Activated CD4-positive, alpha-beta T cell treated with anti-CD3 and anti-CD28 coated beads for 36 hours (primary cell): ENCODE measurements at places on chromosomes 12 and 14. TPM values are rescaled to one million over a fixed set of nuclear protein-coding genes. Genes with fewer than 3 reads are reported as not detected.

AQP6 gene
- total RNA-seq: not detected

MYF6 gene
- total RNA-seq: not detected

DNA sequence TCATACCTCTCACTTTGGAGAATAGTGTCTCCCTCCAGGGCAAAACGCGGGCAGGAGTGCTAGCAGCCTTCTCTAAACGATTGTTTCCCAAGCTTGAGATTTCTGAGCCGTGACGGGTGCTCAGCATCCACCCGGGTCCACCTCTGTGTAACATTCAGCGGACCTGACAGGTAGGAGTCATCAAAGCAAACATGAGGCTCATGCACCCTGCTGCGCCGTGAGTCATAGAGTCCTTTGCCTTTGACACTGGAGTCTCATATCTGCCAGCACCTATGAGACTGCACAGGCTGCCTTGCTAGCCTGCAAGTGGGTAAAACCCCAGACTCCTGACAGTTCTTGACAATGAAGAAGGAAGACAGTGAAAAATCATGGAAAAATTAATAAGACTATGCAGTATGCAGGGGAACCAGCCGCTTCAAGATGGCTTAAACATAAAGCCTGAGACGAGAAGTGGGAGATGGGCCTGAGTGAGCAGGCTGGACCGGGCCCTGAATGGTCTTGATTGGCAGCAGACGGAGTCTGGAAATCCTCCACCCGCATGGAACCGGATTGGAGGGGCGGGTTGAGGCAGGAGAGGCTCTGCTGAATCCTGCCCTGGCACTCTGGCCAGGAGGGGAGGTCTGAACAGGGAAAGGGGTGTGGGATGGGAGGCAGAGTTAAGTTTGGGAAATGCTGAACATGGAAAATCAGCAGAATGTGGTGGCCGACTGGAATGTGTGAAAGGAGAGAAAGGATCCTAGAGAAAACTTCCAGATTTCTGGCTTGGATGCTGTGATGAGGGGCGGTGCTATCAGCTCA, 54.2 kb downstream of the LGMN start:
- no peak for DNase-seq

DNA sequence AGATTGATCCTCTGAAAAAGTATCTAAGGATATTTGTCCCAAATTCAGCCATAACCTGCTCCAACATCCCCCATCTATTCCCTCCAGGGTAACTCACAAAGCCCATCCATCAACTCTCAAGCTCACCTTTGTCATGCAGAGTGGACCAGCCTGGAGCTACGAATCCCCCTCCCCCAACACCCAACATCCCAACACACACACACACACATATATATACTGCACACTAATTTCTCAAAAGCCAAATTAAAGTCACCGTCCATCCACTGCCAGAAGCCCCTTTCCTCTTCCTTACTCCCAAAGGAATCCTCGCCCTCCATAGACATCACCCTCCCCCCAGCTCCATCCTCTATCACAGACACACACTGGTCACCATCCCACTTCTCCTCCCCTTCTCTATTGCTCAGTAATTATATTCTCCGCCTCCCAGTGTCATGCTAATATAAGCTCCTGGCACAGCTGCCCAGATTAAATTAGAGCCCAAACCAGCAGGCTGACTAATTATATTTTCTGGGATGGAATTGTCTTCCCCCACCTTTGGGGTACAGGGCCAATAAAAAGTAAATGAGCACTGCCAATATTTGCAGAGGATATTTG, 13.5 kb upstream of the TESPA1 start:
- no peak for DNase-seq

DNA sequence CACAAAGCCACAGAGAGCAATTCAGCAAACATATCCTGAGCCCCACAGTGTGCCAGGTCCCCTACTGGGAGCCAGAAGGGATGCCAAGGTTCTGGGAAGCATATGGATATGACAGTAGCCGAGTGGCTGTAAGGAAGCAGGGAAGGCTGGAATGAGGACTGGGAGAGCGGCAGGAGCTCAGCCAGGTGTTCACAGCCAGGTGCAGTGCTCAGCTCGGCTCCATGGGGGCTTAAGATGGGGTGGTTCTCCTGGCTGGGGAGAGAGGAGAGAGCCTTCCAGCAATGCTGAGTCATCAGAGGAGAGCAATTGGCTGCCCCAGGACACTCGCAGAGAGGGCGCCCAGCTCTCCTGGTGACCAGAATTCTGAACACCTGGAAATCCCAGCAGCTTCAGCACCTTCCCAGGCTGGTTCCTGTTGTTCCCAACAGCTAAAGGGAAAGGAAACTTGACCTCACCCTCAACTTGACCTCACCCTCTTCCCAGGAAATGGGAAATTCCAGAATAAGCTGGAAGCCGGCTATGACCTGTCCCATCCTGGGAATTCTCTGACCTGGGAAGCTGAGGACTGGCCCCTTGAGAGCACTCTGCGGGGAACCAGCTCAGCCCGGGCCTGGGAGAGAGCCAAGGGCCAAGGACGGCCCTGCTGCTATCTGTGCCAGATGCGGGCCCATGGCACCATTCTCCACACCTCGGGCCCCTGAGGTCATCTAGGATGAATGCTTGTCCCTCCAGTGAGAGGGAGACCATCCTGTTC, 34.6 kb downstream of the SLC6A12 start:
- DNase-seq: no peak

GRCh38 chr12:88303335-88303734, 161.2 kb downstream of the TMTC3 start:
- DNase-seq: no peak

DNA sequence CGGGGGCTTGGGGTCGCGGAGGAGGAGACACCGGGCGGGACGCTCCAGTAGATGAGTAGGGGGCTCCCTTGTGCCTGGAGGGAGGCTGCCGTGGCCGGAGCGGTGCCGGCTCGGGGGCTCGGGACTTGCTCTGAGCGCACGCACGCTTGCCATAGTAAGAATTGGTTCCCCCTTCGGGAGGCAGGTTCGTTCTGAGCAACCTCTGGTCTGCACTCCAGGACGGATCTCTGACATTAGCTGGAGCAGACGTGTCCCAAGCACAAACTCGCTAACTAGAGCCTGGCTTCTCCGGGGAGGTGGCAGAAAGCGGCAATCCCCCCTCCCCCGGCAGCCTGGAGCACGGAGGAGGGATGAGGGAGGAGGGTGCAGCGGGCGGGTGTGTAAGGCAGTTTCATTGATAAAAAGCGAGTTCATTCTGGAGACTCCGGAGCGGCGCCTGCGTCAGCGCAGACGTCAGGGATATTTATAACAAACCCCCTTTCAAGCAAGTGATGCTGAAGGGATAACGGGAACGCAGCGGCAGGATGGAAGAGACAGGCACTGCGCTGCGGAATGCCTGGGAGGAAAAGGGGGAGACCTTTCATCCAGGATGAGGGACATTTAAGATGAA, 630 bp downstream of the FOS start:
- DNase-seq: peak; percentile 78

- peak; percentile 73 for DNase-seq
Observed at GRCh38 chr12:104687823-104688573, 231.2 kb downstream of the CHST11 start.

DNA sequence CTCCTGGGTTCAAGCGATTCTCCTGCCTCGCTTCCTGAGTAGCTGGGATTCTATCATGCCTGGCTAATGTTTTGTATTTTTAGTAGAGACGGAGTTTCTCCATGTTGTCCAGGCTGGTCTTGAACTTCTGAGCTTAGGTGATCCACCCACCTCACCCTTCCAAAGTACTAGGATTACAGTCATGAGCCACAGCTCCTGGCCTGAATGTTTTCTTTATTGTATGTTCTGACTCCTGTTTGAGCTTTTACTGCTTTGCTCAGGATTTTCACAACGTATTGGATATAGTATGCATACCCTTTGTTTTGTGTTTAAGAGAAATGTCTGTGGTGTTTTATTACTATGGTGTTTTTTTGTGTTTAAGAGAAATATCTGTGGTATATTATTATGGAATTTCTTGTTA, 37.2 kb downstream of the ATF7IP start:
- DNase-seq: no peak

- peak; percentile 67 for DNase-seq
Observed at GRCh38 chr12:103495469-103496456, at the start of gene C12orf42. Gene C12orf42 (minus strand): TSS chr12:103495968. CDS start chr12:103478426, 17,542 bp downstream.

- no peak for DNase-seq
Observed at GRCh38 chr12:121287267-121287954, 9.1 kb downstream of the CAMKK2 start.

DNA sequence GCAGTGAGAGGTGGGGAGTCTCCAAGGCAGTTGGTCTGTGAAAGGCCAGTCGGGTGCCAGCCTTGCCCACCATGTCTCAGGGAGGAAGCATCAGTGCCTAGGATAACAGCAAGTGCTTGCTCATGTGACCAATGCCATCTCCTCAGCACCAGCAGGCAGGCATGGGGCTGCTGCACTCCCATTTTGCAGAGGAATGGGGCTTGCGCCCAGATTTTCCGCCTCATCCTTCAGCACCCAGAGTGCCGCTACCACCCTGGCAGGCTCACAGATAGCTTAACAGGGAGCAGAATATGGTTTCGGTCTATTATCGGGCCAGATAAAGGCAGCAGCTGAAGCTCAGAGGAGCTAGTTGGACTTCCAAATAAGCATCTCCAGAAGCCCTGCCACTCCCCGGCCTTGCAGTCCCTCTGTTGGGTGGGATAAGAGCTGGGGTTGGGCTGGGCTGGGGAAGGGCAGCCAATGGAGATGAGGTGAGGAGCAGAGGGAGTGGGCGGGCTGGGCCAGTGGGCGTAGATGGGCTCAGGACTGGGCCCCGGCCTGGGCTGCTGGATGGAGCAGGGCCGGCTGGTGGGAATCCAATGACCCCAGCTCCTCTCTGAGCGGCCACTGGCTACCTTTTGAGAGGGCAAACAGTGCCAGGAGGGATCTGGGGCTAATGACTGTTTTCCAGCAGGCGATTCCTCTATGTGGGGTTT, 8.4 kb upstream of the KRT80 start:
- no peak for DNase-seq

- DNase-seq: no peak
Observed at GRCh38 chr12:32089586-32089985, 17.1 kb upstream of the BICD1 start.
